HFFc6 (cell line): ENCODE measurements at places on chromosomes 2 and 18. TPM values are rescaled to one million over a fixed set of nuclear protein-coding genes. Genes with fewer than 3 reads are reported as not detected.

- DNase-seq: no peak
Measured at GRCh38 chr2:105249891-105250290, 8.3 kb downstream of the GPR45 start.

DNA sequence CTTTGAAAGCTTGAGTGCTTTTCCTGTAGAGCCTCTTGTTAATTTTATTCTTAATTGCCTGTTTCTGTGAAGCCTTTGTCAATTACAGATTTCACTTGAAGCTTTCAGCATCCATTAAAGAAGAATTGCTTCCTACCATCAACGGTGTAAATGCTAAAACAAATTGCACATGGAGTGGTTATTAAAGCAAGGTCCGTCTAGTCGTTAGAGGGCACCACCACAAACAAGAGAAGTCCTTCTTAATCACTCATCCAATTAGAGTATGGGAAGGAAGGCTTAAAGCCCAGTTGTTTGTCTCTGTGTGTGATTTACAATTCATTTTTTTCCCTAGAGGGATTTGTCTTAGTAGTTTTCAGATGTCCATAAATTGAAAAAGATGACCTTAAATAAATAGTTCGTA lies 1.6 kb downstream of the KCNJ3 start:
- DNase-seq: no peak

DNA sequence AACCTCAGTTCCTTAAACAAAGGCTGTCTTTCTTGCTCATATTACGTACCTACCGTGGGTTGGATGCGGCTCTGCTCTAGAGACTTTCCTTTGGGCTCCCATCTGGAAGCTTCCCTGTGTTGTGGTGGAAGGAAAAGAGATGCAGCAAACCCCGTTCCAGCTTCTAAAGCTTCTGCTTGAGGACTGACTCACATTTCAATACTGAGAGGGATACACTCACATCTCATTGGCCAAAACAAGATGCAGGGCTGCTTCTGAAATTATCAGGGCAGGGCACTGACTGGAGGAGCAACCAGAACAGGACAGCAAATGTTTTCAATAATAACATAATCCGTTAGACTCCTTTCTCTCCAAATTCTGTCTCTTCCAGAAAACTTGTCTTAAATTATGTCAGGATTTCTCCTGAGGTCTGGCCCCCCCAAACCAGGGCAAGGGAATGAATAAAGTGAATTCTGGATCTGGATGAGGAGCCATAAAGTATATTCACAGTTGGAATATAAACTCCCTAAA lies 4.5 kb upstream of the MYO5B start:
- DNase-seq: no peak

- DNase-seq: no peak
Measured at GRCh38 chr2:145563741-145564615, 1044.1 kb upstream of the ZEB2 start.

DNA sequence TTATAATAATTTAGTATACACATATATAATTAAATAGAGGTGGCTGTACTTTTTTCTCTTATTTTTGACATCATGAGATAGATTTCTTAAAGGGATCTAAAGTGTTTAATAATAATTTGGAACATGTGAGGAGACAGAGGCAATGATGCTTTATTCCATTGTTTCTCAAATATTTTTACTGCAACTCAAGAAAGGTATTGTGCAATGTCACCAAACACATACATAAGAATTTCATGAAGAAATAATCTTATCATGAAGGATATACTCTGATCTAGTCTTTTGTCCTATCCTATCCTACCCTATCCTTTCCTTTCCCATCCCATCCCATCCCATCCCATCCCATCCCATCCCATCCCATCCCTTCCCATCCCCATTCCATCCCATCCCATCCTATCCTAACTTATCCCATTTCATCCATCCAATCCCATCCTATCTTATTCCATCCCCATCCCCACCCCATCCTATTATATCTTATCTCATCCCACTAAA lies 232.1 kb upstream of the SMIM21 start:
- DNase-seq: no peak

- peak; percentile 39 for DNase-seq
Measured at GRCh38 chr2:240437861-240438809, 2.7 kb downstream of the GPC1 start.

DNA sequence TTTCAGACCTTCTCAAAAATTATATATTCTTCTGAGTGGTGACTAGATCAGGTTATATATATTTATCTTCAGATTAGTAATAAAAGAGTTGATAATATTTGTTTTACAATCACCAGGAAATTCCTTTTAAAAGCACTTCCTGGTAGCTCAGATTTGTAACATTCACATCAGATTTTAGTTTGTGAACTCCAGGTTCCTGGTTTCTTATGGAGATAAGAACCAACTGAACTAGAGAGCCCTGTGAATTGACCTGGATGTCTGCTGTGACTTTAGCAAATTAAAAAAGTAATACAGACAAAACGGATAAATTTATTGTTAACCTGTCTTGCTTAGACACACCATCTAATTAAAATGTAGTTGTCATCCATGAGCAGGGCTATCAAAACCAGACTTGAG lies 868.7 kb downstream of the BCL11A start:
- no peak for DNase-seq

GRCh38 chr18:79576686-79577351 lies 102.8 kb upstream of the CTDP1 start:
- DNase-seq: no peak

DNA sequence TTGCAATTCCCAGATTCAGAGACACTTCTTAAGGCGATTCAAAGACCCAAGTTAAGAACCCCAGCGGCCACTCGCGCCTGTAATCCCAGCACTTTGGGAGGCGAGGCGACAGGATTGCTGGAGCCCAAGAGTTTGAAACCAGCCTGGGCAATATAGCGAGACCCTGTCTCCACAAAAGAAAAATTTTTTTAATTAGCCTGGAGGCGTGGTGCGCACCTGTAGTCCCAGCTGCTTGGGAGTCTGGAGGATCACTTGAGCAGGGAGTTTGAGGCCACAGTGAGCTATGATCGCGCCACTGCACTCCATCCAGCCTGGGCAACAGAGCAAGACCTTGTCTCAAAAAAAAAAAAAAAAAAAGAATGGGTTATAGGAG lies 585 bp upstream of the ANAPC1 start:
- DNase-seq: no peak

- DNase-seq: no peak
Measured at GRCh38 chr2:202790676-202791075, 80.9 kb downstream of the ICA1L start.

DNA sequence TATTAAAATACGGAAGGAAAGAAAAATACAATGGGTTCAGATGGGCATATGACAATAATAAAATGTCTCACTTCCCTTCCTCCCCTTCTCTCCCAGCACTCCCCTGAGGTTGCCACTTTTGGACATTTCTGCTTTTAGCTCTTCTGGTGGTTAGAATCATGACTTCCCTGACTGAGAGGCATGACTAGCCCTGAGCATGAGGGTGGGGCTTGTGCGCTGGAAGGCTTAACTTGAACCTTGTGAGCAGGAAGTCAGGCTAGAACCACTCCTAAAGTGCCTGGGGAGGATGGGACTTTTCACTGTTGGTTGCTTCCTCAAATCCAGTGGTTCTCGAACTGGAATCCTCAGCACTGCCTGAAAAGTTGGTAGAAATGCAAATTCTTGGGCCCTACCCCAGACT lies 19.7 kb upstream of the ARHGAP25 start:
- no peak for DNase-seq

- DNase-seq: peak; percentile 21
Measured at GRCh38 chr2:61229936-61230335, 67.9 kb downstream of the C2orf74 start.

DNA sequence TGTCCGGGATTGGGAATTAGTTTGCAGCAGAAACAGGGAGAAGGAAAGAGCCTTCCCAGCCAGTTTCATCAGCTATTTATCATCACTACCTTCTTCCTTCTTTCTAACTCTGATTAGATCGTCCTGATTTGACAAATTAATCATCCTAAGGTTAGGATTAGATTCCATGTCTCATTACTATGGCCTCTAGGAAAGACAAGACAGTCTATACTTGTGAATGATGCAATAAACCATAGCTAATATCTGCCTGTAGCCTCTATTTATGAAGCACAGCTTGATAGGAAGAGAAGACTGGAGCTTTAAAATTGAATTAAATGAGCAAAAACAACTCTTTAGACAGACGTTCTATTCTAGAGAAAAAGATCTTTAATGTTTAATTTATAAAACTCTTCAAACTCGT lies 25.2 kb upstream of the FRZB start:
- no peak for DNase-seq

- no peak for DNase-seq
Measured at GRCh38 chr2:54384301-54385203, 71.6 kb upstream of the SPTBN1 start.

DNA sequence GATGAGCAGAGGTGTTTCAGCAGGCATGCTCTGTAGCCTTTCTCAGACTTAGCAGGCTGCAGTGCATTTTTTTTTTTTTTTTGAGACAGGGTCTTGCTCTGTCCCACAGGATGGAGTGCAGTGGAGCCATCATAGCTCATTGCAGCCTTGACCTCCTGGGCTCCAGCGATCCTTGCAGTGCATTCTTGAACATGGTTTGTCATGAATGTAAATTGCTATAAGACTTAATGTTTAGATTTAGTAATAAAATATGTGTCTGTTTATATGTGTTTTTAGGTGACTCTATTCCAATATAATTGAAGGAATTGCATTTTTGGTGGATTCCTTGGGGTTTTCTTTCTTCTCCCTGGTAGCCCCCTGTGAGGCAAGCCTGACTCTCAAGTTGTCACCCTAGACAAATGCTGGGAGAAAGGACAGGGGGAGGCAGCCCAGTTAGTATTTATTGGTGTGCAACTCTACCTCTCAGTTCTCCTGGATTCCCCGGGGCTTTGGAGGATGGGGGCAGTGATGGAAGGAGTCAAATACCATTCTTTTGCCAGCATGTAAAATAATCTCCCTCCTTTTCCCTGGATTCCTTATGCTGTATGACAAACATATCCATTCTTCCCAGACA lies 22.7 kb downstream of the LYPD6B start:
- DNase-seq: no peak

DNA sequence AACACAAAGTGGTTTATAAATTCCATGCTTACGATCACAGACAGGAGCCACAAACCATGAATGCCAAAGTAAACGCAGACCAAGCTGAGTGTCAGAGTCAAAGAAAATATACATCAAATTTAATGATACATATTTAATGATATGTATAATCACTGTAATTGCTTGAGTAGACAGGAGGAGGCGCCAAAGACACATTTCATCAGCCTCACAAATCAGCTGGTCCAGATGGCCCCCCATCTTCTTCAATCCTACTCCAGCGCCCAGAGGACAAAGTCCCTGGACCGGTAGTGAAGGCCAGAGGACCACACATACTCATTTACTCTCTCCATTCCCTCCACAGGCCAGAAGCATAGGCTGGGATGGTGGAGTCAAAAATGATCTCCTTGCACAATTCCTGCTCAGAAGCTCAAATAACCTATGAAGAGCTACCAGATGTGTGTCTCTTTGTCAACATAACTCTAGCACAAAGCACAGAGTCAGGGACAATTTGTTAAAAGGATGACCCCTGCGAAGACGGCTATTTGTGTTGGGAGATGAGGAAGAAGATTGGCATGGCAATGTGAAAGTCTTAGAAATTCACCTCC lies 149.3 kb upstream of the PGAP1 start:
- DNase-seq: no peak

GRCh38 chr2:10412380-10412779 lies 35.7 kb downstream of the ODC1 start:
- peak; percentile 32 for DNase-seq

GRCh38 chr2:222641336-222641735 lies 14.6 kb downstream of the FARSB start:
- DNase-seq: no peak

DNA sequence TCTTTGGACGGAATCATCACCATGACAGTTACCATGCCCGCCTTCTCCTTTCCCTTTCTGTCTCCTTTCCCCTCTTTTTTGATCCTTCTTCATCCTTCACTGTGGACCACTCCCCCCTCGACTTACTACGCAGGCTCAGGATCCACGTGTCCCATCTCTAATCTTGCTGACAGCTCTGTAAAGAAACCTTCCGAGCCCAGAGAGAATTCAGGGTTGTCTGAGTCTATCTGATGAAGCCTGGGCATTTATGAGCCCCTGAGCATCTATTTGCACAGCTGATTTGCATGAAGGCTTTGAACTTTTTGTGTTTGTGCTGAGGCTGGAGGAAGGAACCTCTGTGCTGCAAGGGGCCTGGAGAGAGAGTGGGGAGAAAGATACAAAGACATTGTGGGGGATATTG lies 50.7 kb downstream of the CIB4 start:
- no peak for DNase-seq

DNA sequence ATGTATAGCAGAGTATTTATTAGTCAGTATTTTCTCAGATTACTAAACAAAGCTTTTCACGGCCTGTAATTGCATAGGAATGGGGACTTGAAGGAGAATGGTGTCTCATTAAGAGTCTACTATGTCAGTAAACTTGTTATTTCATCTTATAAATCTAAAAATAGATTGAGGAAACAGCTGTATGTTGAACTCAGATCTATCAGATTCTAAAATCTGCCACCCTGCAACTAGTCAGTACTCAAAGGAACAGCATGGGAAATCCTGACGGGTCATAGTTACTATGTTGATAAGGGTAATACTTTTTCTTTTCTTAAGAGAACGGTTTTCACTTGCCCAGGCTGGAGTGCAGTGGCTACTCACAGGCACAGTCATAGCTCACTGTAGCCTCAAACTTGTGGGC lies 70.2 kb upstream of the EMILIN2 start:
- DNase-seq: no peak

GRCh38 chr2:111042772-111043771 lies 77.6 kb upstream of the BCL2L11 start:
- no peak for DNase-seq

The PID1 gene
- 7.8 to 8.3 TPM (median 7.9 TPM) in 3 replicates for total RNA-seq

The TRAK2 gene
- 48.0 to 55.9 TPM (median 55.1 TPM) in 3 replicates for total RNA-seq

The AMER3 gene
- not detected in 2 replicates for total RNA-seq

The CXCR1 gene
- total RNA-seq: not detected in 2 replicates

The CNDP1 gene
- total RNA-seq: not detected in 3 replicates

The C2orf80 gene
- total RNA-seq: not detected in 3 replicates

The ST6GAL2 gene
- total RNA-seq: 0.11 to 0.24 TPM in 2 of 3 replicates, not detected in the other

The PARD3B gene
- 14.0 and 20.6 TPM in 2 replicates for total RNA-seq

The ZBTB7C gene
- total RNA-seq: not detected in 3 replicates

The MRPL44 gene
- 27.9 to 29.0 TPM (median 28.7 TPM) in 3 replicates for total RNA-seq
